ENCODE measurements at places on chromosomes 3 and 15. TPM values are rescaled to one million over a fixed set of nuclear protein-coding genes. Genes with fewer than 3 reads are reported as not detected.

SLC28A1 gene
- not detected for total RNA-seq

SCAANT1 gene
- not detected for total RNA-seq

CD200 gene
- total RNA-seq = 51.9 TPM

UNC13C gene
- total RNA-seq = 0.58 TPM

TMF1 gene
- 15.8 TPM for total RNA-seq

MME gene
- total RNA-seq = 76.7 TPM

MESP2 gene
- total RNA-seq = 0.16 TPM

STAC gene
- total RNA-seq = 22.9 TPM

NTRK3 gene
- total RNA-seq = 5.4 TPM

ROBO2 gene
- 4.3 TPM for total RNA-seq

MAGI1 gene
- total RNA-seq = 63.8 TPM

UBE2E1 gene
- total RNA-seq = 113 TPM

SOX14 gene
- 0.23 TPM for total RNA-seq

ATP13A5 gene
- not detected for total RNA-seq

RETNLB gene
- total RNA-seq = not detected

EID1 gene
- total RNA-seq = 119 TPM

SIDT1 gene
- 0.10 TPM for total RNA-seq

PDE8A gene
- total RNA-seq = 7.5 TPM

SLC12A6 gene
- 14.1 TPM for total RNA-seq

ZMYND10 gene
- total RNA-seq = 0.31 TPM

PLIN1 gene
- total RNA-seq = 0.50 TPM

UROC1 gene
- total RNA-seq = not detected

ADPRH gene
- 3.4 TPM for total RNA-seq

GADL1 gene
- 0.97 TPM for total RNA-seq

APEH gene
- total RNA-seq = 202 TPM

PYGO1 gene
- total RNA-seq = 0.52 TPM

CELF6 gene
- total RNA-seq = 0.14 TPM

PPP1R14D gene
- not detected for total RNA-seq

GMPS gene
- total RNA-seq = 191 TPM

MRPL47 gene
- 46.7 TPM for total RNA-seq

SERPINI1 gene
- total RNA-seq = 13.5 TPM

PP2D1 gene
- not detected for total RNA-seq

SEMA5B gene
- 26.8 TPM for total RNA-seq

EPHA6 gene
- 1.7 TPM for total RNA-seq

NANOGP8 gene
- 49.6 TPM for total RNA-seq

CCR9 gene
- not detected for total RNA-seq

TUSC7 gene
- not detected for total RNA-seq

CIDEC gene
- not detected for total RNA-seq

DAZL gene
- 5.3 TPM for total RNA-seq

CHRM5 gene
- not detected for total RNA-seq

CCR3 gene
- not detected for total RNA-seq

HYAL1 gene
- total RNA-seq = 2.8 TPM

TIGIT gene
- total RNA-seq = not detected

SIAH2 gene
- 28.8 TPM for total RNA-seq

GOLGA8J gene
- total RNA-seq = not detected

MORC1 gene
- total RNA-seq = not detected

Measured in GM23338 (cell line).